ENCODE measurements at places on chromosomes 1 and 21. TPM values are rescaled to one million over a fixed set of nuclear protein-coding genes. Genes with fewer than 3 reads are reported as not detected.

CLCA1 gene
- not detected for total RNA-seq

KPRP gene
- total RNA-seq: not detected

GJA9 gene
- total RNA-seq: not detected

SELENBP1 gene
- 65.9 TPM for total RNA-seq

GRCh38 chr1:193729429-193729828 lies 543.0 kb upstream of the B3GALT2 start:
- peak; percentile 56 for DNase-seq

DNA sequence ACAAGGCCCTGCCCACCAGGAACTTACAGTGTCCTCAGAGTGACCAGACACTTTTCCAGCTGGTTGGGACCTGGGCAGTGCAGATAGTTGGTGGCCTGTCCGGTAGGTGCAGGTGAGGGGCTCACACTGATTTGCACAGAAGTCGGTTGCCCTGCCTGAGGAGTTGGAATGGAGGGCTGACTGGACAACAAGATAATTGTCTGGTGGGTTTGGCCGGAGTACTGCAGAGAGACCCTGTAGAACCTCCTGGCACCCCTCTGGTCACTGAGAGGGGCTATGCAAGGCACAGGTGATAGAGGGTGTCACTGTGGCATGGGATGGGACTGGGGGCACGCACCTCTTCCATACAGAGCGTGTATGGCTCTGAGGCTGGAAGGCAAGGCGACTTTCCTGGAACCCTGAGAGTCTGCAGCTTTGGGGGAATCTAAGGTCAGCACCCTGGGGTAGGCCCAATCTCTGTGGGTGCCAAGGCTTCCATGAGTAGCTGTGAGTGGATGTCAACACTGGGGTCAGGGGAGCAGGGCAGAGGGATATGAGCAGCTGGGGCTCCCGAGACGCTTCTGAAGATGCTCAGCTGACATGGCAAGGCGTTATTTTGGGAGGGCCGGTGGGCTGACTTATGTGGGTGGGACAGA lies 7.6 kb upstream of the PLA2G2D start:
- no peak for DNase-seq

GRCh38 chr1:218164930-218165700 lies 120.0 kb upstream of the RRP15 start:
- peak; percentile 11 for DNase-seq

GRCh38 chr1:205483372-205483771 lies 21.1 kb upstream of the CDK18 start:
- DNase-seq: no peak

GRCh38 chr1:151309811-151310323 lies 17.3 kb downstream of the PI4KB start:
- DNase-seq: peak; percentile 82
